T-helper 17 cell (primary cell): ENCODE measurements at places on chromosomes 4 and X.
A peak's percentile ranks its signal among the peaks of the same experiment; 100 is the strongest.

GRCh38 chr4:36914106-36914505 is 330.4 kb upstream of the NWD2 start:
- H3K4me3 ChIP-seq: no peak overlapping the region
- H3K27me3 ChIP-seq: no peaks in the 10 kb centered on the region
- no peaks in the 10 kb centered on the region for H3K4me1 ChIP-seq
- H3K36me3 ChIP-seq: no peaks in the 10 kb centered on the region

- H3K27ac ChIP-seq: no peak overlapping the region
- H3K4me3 ChIP-seq: no peak overlapping the region
- no peak for DNase-seq
- no peaks in the 10 kb centered on the region for H3K27me3 ChIP-seq
- H3K4me1 ChIP-seq: no peaks in the 10 kb centered on the region
Measured at GRCh38 chrX:96176921-96177320, 507.7 kb upstream of the DIAPH2 start.

- no peaks in the 10 kb centered on the region for H3K27me3 ChIP-seq
- DNase-seq: no peak
- no peaks in the 10 kb centered on the region for H3K4me1 ChIP-seq
- no peak overlapping the region for H3K4me3 ChIP-seq
Measured at GRCh38 chrX:17453788-17454187, 78.8 kb downstream of the NHS start.

DNA sequence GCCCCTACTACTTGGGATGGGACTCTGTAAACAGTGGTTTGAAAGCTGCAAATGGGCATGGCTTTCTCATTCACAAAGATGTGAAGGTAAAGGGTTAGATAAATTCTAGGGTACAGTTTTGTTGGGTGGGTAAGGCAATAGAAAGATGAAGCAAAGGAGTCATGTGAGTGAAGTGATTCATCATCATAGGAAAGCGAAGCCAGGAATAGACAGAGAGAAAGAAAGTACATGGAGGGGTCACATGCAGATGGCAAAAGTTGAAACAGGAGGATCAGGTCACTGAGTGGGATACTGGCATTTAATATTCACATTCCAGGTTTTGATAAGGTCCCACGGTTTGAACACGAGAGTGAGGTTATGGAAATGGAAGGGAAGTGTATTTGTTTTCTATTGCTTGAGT is 8.2 kb upstream of the ABCG2 start:
- H3K27ac ChIP-seq: no peak overlapping the region
- no peak overlapping the region for H3K4me3 ChIP-seq
- DNase-seq: no peak
- H3K36me3 ChIP-seq: peaks cover 4% of the 10 kb centered on the region

- DNase-seq: no peak
- H3K4me1 ChIP-seq: peaks cover 8% of the 10 kb centered on the region
- peaks cover 54% of the 10 kb centered on the region for H3K27me3 ChIP-seq
- no peak overlapping the region for H3K27ac ChIP-seq
- H3K4me3 ChIP-seq: no peak overlapping the region
Measured at GRCh38 chr4:133151691-133152329, 2.7 kb downstream of the PCDH10 start.

DNA sequence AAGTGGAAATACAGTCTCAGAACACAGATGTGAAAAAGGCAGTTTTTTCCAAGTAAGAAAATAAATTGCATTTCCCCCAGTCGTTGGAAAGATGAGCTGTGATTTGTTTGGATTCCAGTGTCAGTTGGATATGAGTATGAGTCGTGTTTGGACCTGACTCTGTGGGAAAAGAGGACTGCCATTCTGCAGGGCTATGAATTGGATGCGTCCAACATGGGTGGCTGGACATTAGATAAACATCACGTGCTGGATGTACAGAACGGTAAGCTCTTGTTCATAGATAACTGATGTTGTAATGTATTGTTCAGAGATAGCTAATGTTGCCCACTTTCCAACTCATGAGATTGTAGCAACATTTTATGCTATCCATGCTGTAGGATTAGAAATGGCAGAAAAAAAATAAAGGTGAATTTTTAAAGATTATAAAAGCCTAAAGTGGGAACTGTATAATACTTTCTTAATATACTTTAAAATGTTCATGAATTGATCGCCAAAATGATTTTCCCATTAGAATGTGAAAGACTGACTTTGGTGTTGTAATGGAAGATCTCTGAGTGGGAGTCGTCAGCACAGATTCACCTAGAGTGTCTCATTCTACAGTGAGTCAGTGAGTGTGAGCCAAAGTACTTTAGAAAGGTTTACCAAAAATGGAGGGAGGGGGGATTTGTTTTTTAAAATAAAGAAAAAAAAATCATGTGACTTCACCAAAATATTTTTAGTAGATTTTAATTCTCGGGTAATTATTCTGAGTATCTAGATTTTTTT is 178.7 kb downstream of the DCTD start:
- H3K4me1 ChIP-seq: peaks cover 2% of the 10 kb centered on the region
- H3K4me3 ChIP-seq: no peak overlapping the region
- H3K27ac ChIP-seq: no peak overlapping the region
- H3K36me3 ChIP-seq: no peaks in the 10 kb centered on the region
- peaks cover 16% of the 10 kb centered on the region for H3K27me3 ChIP-seq
- DNase-seq: no peak

GRCh38 chr4:26175006-26175786 is 145.6 kb upstream of the RBPJ start:
- peaks cover 3% of the 10 kb centered on the region for H3K36me3 ChIP-seq
- peaks cover 21% of the 10 kb centered on the region for H3K4me1 ChIP-seq

DNA sequence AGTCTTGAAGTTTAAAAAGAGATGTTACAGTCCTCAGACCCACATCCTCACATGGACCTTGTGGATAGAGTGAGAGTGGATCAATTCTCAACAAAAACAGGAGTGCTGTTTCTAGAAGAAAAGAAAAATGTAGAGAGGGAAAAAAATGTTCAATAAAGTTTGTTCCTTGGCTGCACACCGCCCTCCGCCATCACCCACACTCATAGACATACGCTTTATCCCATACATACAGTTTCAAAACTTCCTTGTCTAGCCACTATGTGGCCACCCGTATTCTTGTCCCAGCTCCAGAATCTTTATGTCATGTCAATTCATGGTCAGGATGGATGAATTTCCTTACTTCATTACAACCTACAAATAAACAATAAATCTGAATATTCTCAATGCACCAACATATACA is 23.5 kb upstream of the ELF2 start:
- DNase-seq: no peak
- peaks cover 37% of the 10 kb centered on the region for H3K27me3 ChIP-seq
- no peak overlapping the region for H3K4me3 ChIP-seq
- no peak overlapping the region for H3K27ac ChIP-seq
- no peaks in the 10 kb centered on the region for H3K36me3 ChIP-seq
- H3K4me1 ChIP-seq: no peaks in the 10 kb centered on the region

- H3K27me3 ChIP-seq: no peaks in the 10 kb centered on the region
- H3K4me3 ChIP-seq: no peak overlapping the region
- no peaks in the 10 kb centered on the region for H3K36me3 ChIP-seq
- H3K4me1 ChIP-seq: no peaks in the 10 kb centered on the region
Measured at GRCh38 chrX:70979136-70979762, 48.4 kb upstream of the SLC7A3 start.

DNA sequence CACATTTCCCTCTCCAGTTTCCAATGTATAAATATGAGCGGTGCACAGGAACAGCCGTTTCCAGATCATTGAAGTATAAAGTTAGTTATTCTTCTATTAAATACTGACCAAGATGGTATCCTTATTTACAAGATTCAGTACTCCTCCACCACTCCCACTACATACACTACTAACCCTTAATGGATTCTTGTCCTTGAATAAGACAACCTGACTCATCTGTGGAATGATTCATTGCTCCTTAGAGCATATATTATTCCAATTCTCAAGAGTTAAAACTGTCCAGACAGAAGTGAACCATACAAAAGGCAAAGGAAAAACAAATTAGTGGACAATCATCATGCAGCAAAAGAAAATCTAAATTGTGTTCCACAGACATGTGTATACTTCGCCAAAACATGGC is 373.3 kb downstream of the IDS start:
- no peaks in the 10 kb centered on the region for H3K36me3 ChIP-seq
- no peak for DNase-seq
- H3K4me3 ChIP-seq: no peak overlapping the region
- H3K27me3 ChIP-seq: no peaks in the 10 kb centered on the region
- no peak overlapping the region for H3K27ac ChIP-seq

DNA sequence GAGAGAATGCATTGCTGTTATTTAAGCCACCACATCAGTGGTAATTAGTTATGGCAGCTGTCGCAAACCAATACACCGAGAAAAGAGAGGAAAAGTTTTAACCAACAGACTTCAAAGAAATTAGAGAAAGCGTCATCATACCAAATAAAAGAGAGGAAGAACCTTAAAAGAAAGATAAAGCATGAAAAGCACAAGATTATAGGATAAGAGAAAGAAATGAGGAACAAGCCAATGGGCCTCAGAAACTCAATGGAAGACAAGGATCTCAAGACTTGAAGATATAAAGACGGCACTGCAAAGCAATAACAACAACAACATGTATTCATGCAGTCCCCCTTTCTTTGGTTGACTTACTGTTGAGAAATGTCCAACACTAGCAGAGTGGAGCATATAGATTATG is 22.8 kb upstream of the ASMTL start:
- peak overlapping the region; percentile 37 for H3K4me3 ChIP-seq
- DNase-seq: no peak
- H3K4me1 ChIP-seq: peaks cover 43% of the 10 kb centered on the region
- H3K36me3 ChIP-seq: peaks cover 36% of the 10 kb centered on the region
- H3K27me3 ChIP-seq: no peaks in the 10 kb centered on the region

DNA sequence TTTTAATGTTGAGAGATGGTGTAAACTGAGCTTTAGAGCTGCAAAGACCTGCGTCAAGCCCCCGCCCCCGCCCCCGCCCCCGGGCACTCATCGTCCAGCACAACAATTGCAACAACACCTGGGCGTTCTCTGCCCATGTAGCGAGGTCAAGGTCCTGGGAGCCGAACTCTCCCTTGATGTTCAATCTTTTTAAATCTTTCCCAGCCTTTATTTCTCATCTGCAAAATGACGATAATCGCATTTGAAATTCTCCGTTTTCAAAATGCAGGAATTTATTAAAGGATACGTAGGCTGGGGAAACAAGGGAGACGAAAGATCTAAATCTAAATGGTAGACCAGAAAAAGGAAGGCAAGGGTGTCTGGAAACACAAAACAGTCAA is 648 bp upstream of the MSMO1 start:
- no peak overlapping the region for H3K4me3 ChIP-seq
- peaks cover 26% of the 10 kb centered on the region for H3K4me1 ChIP-seq
- no peak overlapping the region for H3K27ac ChIP-seq
- H3K36me3 ChIP-seq: peaks cover 3% of the 10 kb centered on the region
- no peaks in the 10 kb centered on the region for H3K27me3 ChIP-seq

DNA sequence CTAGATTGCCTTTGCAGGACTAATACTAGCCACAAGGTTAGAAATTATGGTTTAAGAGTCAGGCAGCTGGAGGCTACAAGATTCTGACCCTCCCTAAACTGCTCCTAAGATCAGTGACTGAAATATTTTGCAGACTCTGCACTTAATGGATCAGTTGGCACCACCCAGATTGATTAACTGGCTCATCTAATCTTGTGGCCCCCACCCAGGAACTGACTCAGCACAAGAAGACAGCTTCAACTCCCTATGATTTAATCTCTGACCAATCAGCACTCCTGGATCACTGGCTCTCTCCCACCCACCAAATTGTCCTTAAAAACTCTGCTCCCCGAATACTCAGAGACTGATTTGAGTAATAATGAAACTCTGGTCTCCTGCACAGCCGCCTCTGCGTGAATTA is 145.4 kb upstream of the LCORL start:
- H3K27ac ChIP-seq: no peak overlapping the region
- H3K27me3 ChIP-seq: peaks cover 16% of the 10 kb centered on the region
- no peaks in the 10 kb centered on the region for H3K4me1 ChIP-seq
- no peak overlapping the region for H3K4me3 ChIP-seq

GRCh38 chr4:165288639-165289422 is 38.6 kb upstream of the MSMO1 start:
- DNase-seq: no peak
- no peak overlapping the region for H3K4me3 ChIP-seq
- H3K27me3 ChIP-seq: no peaks in the 10 kb centered on the region
- peaks cover 27% of the 10 kb centered on the region for H3K4me1 ChIP-seq

GRCh38 chr4:135359128-135359527 is 1157.5 kb upstream of the PABPC4L start:
- H3K27ac ChIP-seq: no peak overlapping the region
- no peak for DNase-seq
- H3K4me1 ChIP-seq: no peaks in the 10 kb centered on the region
- no peaks in the 10 kb centered on the region for H3K27me3 ChIP-seq
- no peak overlapping the region for H3K4me3 ChIP-seq

GRCh38 chr4:176622251-176622948 is 170.3 kb downstream of the VEGFC start:
- H3K4me3 ChIP-seq: no peak overlapping the region
- DNase-seq: no peak
- H3K4me1 ChIP-seq: no peaks in the 10 kb centered on the region
- H3K27ac ChIP-seq: no peak overlapping the region

GRCh38 chr4:76892601-76893000 is 5.3 kb downstream of the SOWAHB start:
- no peak for DNase-seq
- H3K27ac ChIP-seq: no peak overlapping the region
- no peaks in the 10 kb centered on the region for H3K4me1 ChIP-seq
- no peak overlapping the region for H3K4me3 ChIP-seq
- no peaks in the 10 kb centered on the region for H3K36me3 ChIP-seq

DNA sequence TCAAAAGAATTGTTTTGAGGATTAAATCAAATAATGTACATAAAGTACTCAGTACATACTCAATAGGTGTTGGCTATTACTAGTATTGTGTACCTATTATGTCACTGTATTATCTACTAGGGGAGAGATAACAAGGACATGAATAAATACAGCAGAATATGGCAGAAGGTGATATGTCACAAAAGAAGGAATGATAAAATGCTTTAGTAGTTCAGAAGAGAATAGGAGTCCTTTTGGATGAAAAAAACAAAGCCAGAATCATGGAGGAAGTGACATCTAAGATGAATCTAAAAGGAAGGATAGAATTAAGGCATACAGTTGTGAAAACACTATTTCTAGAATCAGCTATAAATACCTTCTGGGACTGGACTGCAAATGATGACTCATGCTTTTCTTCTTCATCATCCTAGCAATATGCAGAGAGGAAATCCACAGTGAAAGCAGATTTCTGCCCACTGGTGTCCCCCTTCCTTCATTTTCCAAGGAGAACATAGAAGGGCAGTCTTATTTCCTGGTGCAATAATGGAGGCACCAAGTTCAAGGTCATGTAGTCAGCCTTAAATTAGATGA is 98.7 kb downstream of the GLUD2 start:
- no peak overlapping the region for H3K27ac ChIP-seq
- H3K36me3 ChIP-seq: no peaks in the 10 kb centered on the region
- H3K4me1 ChIP-seq: no peaks in the 10 kb centered on the region
- no peaks in the 10 kb centered on the region for H3K27me3 ChIP-seq
- H3K4me3 ChIP-seq: no peak overlapping the region

- DNase-seq: no peak
- no peaks in the 10 kb centered on the region for H3K27me3 ChIP-seq
- H3K36me3 ChIP-seq: no peaks in the 10 kb centered on the region
- peaks cover 12% of the 10 kb centered on the region for H3K4me1 ChIP-seq
Measured at GRCh38 chr4:78774417-78774816, 1.7 kb upstream of the BMP2K start.

GRCh38 chr4:151409470-151410313 is 716 bp downstream of the FHIP1A start:
- H3K27ac ChIP-seq: peak overlapping the region; percentile 94
- peaks cover 34% of the 10 kb centered on the region for H3K27me3 ChIP-seq
- H3K4me1 ChIP-seq: peaks cover 21% of the 10 kb centered on the region
- H3K4me3 ChIP-seq: peak overlapping the region; percentile 91
